ENCODE measurements at places on chromosomes 4 and X. TPM values are rescaled to one million over a fixed set of nuclear protein-coding genes. Genes with fewer than 3 reads are reported as not detected.
A peak's percentile ranks its signal among the peaks of the same experiment; 100 is the strongest.

DNA sequence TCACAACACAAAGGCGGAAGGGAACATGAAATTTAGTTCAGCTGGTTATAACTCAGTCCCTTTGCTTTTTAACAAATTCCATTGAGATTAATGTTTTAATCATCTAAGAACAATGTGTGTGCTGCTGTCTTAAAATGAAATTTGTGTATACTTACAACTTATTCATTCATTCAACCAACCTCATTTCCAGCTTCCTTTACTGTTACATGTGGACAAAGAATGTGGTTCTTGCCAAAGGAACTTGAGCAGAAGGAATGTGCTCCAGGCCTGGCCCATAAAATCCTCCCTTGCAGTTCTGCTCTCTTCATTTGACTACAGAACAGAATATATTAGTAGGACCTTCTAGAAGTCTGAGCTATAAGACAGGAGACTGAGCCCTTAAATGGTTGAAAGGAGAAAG is 176.8 kb upstream of the GLRA2 start:
- no peaks in the 10 kb centered on the region for H3K36me3 ChIP-seq
- DNase-seq: no peak
- peaks cover 17% of the 10 kb centered on the region for H3K4me1 ChIP-seq
- no peak overlapping the region for H3K4me3 ChIP-seq
- no peak overlapping the region for H3K27ac ChIP-seq

The GPC4 gene
- total RNA-seq: 26.2 TPM

- H3K4me1 ChIP-seq: no peaks in the 10 kb centered on the region
- H3K36me3 ChIP-seq: no peaks in the 10 kb centered on the region
- no peaks in the 10 kb centered on the region for H3K27me3 ChIP-seq
- no peak overlapping the region for H3K27ac ChIP-seq
- no peak overlapping the region for H3K4me3 ChIP-seq
- DNase-seq: no peak
Observed at GRCh38 chrX:56309881-56310280, 77.7 kb downstream of the KLF8 start.

DNA sequence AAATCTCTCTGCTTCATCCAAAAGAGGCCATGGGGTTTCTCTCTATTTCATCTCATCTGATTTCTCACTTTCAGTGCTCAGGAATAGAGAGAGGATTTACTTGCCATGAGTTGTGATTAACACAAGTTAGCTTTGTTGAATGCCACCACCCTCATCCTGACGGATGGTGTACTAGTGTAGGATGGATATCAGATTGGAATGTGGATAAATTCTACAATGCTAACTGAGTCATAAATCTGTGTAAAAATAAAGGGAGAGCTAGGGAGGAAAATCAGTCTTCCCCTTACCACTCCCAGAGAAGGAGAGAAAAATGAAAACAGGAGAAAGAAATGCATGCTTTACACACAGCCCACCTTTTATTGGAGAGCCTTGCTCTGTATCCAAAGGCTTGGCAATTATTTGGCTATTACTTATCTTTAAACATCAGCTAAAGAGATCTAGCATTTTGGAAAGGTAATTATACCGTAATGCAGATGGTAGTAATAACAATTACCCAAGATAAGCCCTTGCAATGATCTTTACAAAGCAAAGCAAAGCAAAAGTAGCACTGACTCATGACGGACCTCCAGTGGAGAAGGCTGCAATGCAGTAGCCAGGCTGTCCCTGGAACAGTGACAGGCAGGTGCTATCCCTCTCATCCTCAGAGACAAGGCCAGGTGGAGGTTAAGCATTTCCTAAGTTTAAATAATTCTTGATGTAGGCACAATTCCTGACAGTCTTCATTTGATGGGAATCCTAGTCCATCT is 306.3 kb upstream of the PPARGC1A start:
- H3K27me3 ChIP-seq: peaks cover 9% of the 10 kb centered on the region
- H3K27ac ChIP-seq: no peak overlapping the region
- no peak overlapping the region for H3K4me3 ChIP-seq
- no peaks in the 10 kb centered on the region for H3K36me3 ChIP-seq
- DNase-seq: no peak

The PTTG2 gene
- total RNA-seq: not detected

DNA sequence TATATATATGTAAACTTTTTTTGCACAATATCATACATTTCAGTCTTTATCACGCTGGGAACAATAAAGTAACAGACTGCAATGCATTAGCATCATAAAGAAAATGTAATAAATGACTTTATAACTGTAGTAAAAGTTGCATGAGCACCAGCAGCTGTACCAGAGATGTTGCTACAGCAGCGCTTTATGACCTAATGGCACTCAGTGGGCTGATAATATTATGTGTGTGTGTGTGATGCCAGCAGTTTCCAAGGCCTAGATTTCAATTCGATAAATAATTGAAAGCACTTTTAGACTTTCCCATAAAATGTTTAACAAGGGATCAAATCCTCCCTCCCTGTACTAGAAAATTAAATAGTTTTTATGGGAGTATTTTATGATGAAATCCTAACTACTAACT is 367.6 kb upstream of the AGA start:
- no peaks in the 10 kb centered on the region for H3K36me3 ChIP-seq
- no peak for DNase-seq
- H3K4me1 ChIP-seq: no peaks in the 10 kb centered on the region
- no peak overlapping the region for H3K27ac ChIP-seq
- no peaks in the 10 kb centered on the region for H3K27me3 ChIP-seq

The NEK1 gene
- 5.8 TPM for total RNA-seq

The AIMP1 gene
- total RNA-seq: 60.4 TPM

- H3K27me3 ChIP-seq: no peaks in the 10 kb centered on the region
- H3K36me3 ChIP-seq: peaks cover 10% of the 10 kb centered on the region
- peaks cover 18% of the 10 kb centered on the region for H3K4me1 ChIP-seq
- no peak overlapping the region for H3K27ac ChIP-seq
- H3K4me3 ChIP-seq: no peak overlapping the region
Observed at GRCh38 chr4:184801781-184802696, 23.7 kb downstream of the ACSL1 start.

- H3K36me3 ChIP-seq: peaks cover 54% of the 10 kb centered on the region
- peak within 1 kb of the TSS; percentile 97 for H3K27ac ChIP-seq
- peak within 1 kb of the TSS; percentile 78 for H3K4me3 ChIP-seq
- H3K4me1 ChIP-seq: peaks cover 32% of the 10 kb centered on the region
- H3K27me3 ChIP-seq: no peaks in the 10 kb centered on the region
Observed at GRCh38 chrX:48475774-48476577, at the start of gene FTSJ1. Gene FTSJ1, plus strand, starts transcription at chrX:48476199. Its CDS starts 1,849 bp downstream, at chrX:48478048.

The CXCL8 gene
- total RNA-seq: 404 TPM

The GSPT2 gene
- total RNA-seq: 48.5 TPM

GRCh38 chrX:153475751-153476281 is 5.4 kb upstream of the HAUS7 start:
- DNase-seq: no peak
- H3K4me1 ChIP-seq: no peaks in the 10 kb centered on the region
- no peaks in the 10 kb centered on the region for H3K36me3 ChIP-seq

- no peak overlapping the region for H3K27ac ChIP-seq
- H3K36me3 ChIP-seq: no peaks in the 10 kb centered on the region
- no peaks in the 10 kb centered on the region for H3K27me3 ChIP-seq
- DNase-seq: no peak
- H3K4me1 ChIP-seq: no peaks in the 10 kb centered on the region
- H3K4me3 ChIP-seq: no peak overlapping the region
Observed at GRCh38 chrX:633985-634958, 3.7 kb downstream of the SHOX start.

DNA sequence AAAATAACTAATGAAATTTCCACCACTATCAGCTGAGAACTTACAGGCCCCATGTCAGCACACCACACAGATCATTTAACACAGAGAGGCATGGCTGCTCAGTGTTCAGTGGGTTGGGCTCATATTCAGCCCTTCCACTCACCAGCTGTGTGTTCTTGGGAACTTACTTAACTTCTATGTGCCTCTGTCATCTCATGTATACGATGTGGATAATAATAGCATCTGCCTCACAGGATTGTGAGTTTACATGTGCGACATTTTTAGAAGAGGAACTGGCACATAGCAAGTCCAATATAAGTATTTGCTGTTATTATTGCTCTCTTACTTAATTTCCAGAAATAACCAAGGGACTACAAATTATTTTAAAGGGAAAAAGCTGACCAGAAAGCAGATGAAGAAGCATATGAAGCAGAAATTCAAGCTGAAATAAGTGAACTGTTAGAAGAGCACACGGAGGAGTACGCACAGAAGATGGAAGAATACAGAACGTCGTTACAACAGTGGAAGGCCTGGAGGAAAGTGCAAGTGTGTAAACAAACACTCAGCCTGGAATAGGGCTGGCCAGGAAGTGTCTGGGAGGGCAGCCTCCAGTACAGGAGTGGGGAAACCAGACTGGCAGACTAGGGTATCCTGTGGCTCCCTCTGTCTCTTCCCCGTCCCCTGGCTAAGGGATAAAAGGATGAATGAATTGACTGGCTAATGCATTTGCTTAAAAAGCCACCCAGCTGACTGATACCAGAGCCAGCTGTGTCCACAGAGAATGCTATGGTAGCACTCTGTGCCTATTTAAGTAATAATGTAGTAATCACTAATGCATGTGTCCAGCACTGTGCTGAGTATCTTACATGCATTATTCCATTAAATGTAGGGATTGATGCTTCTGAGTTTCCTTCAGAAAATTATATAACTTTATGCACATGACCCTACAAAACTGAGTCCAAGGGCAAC is 67.1 kb downstream of the CC2D2A start:
- no peaks in the 10 kb centered on the region for H3K36me3 ChIP-seq
- H3K4me3 ChIP-seq: no peak overlapping the region
- H3K4me1 ChIP-seq: no peaks in the 10 kb centered on the region
- H3K27me3 ChIP-seq: no peaks in the 10 kb centered on the region

The AFF1 gene
- 40.2 TPM for total RNA-seq

Data from Calu3 (cell line).